KG1 (cell line): ENCODE measurements at places on chromosomes 16 and 17.

DNA sequence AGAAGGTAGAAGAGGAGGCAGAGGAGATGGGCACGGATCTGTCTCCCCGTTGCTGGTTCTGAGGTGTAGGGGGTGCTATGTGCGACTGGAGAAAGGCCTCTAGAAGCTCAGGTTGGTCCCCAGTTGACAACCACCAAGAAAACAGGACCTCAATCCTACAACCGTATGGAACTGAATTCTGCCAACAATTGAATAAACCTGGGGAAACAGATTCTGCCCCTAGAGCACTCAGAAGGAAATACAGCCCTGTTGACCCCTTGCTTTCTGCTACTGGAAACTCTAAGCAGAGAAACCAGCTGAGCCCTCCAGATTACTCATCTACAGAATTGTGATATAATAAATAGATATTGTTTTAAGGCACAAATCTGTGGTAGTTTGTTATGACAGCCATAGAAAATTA lies 313.0 kb upstream of the GOT2 start:
- DNase-seq, result no peak

GRCh38 chr16:3223913-3224515 lies 10.9 kb downstream of the ZNF200 start:
- DNase-seq, result no peak

- DNase-seq, result no peak
These were observed 48.4 kb upstream of the ALDH3A1 start for GRCh38 chr17:19796457-19796856.

DNA sequence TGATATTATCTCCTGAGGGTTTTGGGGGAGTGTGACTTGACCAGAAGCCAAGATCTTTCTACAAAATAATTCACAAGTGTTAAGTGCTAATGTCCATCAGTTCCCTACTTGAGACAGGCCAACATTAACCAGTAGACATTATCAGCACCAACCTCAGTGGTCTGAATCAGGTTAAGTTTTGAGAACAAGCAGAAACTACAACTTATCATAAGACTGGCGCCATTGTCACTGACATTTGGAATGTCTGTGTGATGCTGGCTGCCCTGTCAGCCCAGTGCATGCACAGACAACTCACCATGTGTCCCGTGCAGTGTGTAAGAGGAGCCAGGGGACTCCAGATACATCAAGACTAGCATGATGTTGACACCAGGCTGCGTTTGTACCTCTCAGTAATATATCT lies 76.8 kb downstream of the CCDC182 start:
- no peak for DNase-seq

DNA sequence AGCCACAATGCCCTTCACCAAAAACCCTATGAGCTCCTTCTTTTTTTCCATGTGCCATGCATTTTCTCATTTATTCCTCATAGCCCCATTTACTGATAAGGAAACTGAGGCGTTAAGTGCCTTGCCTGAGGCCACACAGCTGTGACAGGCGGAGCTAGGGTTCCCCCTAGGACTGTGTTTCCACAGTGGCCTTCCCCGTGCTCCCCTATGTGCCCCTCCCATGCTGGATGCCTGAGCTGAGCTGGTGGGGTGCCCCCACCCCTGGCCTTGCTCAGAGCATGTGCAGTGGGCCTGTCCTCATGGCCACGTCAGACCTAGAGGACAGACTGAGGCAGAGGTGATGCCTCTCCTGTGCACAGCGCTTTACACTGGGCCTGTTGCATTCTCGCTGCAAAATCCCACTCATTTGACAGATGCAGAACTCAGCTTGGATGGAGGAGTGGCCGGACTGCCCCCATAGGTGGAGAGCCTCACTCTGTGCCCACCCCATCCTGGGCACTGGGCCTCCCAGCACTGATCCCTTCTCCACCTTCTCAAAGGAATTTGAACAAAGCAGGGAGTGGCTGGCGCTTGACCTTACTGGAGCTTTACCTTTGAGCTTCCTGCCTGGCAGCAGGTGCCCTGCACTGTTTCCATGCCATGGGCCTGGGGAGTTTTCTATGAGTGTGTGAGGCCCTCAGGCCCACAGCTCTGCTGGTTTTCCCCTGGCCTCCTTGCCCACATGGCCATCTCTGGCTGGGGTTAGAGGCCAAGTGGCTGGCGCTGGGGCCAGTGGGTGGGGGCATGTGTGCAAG lies 2.6 kb downstream of the MAP2K3 start:
- no peak for DNase-seq

DNA sequence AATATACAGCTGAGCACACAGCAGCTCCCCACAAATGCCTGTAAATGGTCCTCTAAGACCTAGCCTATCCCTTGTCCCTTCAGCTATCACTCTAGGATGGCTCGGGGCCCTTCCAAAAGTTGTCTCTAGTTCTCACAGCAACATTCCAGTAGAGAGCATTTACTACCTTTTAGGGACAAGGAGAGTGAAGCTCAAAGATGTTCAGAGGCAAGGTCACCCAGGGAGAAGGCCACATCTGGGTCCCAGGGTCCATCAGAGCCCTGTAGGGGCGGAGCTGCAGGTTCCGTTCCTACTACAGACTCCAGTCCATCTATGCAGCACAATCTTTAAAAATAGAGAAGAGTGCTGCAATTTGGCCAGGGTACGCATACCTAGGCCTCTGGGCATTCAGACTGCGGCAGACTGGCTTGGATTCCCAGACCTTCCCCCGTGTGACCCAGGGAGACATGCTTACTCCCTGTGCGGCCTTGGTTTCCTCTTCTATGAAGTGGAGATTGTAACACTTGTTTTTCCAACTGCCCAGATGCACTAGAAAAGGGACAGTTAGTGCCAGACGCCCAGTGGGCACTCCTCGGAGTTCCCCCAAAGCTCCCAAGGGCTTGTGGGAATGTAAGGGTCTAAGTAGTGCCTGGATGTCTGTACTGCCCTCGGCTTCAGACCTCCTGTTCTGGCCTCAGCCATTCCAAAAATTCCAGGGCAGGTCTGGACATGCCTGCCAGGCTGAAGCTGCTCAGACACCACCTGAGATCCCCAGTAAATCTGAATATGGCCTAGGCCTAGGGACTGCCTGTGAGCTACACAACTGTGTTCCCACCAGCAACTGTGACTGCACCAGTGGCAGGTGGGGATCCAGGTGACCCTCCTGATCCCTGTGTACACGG lies 2.5 kb downstream of the SLC12A4 start:
- DNase-seq, result no peak

GRCh38 chr17:14153374-14153773 lies 83.3 kb downstream of the CDRT15 start:
- no peak for DNase-seq

- peak; percentile 23 for DNase-seq
These were observed 11.1 kb downstream of the LPO start for GRCh38 chr17:58249270-58250133.

DNA sequence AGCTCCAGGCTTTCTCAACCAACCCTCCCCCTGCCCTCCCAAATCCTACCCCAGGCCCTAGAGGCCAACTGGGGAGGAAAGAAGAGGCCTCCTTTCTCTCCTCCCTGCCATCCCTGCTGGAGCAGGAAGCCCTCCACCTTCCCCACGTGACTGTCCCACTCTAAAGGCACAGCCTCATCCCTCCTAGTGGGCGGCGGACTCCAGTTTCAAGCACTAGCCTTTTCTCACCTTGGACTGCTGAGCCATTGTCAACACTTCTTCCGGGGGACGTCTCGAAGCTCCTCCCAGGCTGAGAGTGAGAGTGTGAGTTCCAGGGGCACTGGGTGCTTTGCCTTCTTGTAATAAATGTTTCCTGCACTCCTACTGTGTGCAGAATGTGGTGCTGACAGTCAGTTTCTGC lies 21.4 kb upstream of the IRX6 start:
- DNase-seq, result no peak
